ENCODE measurements at places on chromosomes 6 and 20.

GRCh38 chr6:149259753-149260152 lies 57.8 kb upstream of the TAB2 start:
- no peak for DNase-seq

DNA sequence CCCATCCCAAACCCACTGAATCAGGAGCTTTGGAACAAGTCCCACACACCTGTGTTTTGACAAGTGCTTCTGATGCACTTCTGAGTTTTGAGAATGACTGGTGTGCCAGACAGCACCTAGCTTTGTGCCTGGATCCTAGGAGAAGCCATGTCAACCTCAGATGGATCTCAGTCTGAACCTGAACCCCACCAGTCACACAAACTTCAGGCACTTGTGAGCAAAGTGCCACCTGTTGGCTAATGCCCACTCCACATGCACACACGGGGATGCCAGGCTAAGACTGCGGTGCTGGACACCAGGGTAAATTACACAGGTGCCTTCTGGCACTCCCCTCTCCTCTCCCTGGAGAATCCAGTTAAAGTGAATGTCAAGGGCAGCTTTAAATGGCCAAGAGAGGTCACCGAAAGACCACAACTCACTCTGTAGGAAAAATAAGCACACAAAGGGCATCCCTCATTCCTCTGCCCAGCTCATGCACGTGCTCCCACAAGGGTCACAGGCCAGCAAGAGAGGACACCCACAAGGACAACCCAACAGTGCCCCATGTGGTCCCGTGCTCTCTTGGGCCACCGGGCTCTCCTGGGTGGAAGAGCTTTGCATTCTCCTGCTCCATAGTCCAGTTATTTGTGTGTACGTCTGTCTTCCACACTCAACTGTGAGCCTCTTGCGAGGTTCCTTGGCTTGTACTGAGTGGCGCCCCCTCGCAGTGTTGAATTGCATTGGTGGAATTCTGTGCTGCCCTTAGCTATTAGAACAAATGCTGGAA lies 45.6 kb downstream of the TAF8 start:
- DNase-seq = no peak

- DNase-seq = no peak
Measured at GRCh38 chr6:133889557-133890403, 867 bp downstream of the TCF21 start.

- DNase-seq = peak; percentile 97
Measured at GRCh38 chr20:44720621-44720996, 5.4 kb downstream of the CCN5 start.

DNA sequence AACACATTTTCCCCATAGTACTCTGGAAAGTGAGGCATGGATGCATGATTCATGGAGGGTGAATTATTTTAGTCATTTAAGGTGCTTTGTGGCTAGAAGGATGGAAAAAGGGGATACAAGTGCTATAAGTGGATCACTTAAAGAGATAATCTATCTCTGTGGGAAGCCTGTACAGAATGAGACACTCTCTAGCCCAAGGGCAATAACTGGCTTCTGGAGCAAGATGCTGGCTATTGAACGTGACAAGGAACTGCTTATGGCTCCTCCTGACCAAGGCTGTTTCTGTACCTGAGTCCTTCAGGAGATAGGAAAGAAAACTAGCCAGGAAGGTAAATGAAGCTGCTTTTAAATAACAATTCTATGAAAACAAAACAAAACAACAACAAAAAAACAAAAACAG lies 590.7 kb downstream of the EYS start:
- no peak for DNase-seq

- DNase-seq = peak; percentile 97
Measured at GRCh38 chr20:37202267-37202943, 23.1 kb upstream of the MROH8 start.

Data from COLO829 (cell line).